ENCODE measurements at places on chromosomes 6 and 20.

DNA sequence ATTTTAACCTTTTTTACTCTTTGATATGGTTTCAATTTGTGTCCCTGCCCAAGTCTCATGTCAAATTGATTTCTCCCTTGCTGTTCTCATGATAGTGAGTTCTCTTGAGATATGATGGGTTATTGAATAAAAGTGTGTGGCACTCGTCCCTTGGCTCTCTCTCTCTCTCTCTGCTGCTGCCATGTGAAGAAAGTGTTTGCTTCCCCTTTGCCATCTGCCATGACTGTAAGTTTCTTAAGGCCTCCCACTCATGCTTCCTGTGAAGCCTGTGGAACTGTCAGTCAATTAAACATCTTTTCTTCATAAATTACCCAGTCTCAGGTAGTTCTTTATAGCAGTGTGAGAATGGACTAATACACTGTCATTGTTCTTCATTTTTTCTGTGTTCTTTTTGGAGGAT is 48.5 kb downstream of the LIN28B start:
- DNase-seq: no peak

GRCh38 chr20:5524896-5525295 is 208.1 kb upstream of the PROKR2 start:
- DNase-seq: no peak

GRCh38 chr6:167548451-167548850 is 223.6 kb downstream of the TTLL2 start:
- no peak for DNase-seq

DNA sequence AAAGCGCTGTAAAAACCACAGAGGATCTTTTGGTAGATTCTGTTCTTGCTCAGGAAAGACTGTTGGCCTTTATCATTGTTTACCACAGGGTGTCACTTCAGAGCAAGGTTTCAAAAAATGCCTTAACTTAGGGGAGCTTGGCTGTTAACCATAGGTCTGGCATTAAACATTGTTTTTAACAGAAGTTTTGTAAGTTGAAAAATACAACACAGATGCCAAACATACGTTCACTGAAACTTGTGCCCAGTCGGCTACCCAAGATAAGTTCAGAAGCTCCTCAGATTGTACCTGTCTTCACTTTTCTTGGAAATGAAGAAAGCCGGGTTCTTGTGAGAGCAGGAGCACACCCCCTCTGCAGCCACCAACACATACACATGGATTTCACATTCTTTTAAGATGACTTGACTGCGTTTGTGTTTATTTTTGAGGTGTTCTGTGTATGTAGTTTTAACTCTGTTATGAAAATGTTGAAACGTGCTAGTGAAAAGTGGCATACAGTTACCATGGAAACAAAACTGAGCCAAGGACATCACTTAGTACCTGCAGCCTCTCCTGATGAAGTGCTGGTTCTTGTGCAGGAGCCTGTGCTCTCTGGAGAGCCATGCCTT is 64.9 kb downstream of the SYCP2L start:
- peak; percentile 9 for DNase-seq

DNA sequence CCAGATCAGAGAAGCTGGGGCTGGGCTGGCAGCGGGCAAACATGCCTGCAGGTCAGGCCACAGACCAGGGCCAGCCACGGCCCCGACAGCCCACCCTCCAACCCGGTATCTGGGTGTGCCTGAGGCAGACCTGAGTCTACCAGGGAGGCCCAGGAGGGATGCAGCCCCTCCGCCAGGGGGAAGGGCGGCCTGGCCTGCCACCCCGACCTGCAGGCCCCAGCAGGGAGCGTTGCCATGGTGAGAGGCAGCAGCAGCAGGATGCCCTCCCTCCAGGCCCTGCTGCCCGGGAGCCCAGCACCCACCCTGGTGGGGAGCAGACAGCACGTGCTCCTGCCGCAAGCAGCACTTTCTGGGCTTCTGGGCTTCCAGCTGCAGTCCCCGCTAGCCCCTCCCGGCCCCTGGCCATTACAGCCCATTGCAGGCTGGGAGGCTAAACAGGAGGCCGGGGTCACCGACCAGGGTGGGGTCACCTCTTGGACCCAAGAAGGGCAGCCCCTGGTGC is 3.8 kb upstream of the EEF1A2 start:
- no peak for DNase-seq

DNA sequence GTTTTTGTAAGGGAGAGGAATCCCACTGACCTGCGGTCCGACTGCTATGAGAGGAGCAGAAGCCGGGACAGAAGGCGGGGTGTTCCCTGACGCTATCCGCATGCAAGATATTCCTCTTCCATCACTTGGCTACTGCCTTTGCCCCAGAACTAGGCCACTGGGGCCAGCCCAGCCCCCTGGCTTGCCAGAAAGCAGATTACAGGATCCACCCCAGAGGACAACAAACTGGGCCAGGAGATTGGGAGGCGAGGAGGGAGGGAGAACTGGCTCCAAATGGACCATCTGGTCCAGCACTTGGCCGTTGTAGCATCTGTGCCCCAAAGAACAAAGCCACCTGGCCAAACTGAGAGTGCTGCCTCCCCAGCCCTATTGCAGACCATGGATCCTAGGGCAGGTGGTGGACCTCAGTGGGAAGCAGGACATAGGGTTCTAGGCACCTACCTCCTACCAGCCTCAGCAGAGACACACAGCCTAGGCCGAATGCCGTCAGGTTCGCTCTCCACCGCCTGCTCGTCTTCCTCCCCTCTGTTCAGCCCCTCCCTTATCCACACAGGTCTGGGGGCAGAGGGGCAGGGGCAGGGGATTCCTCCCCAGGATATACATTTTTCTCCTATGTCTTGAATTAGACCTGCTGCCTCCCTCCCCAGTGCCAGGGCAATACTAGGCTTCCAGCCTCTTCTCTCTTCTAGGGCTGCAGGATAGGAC is 4.0 kb downstream of the MDGA1 start:
- no peak for DNase-seq

GRCh38 chr6:123027408-123027807 is 31.4 kb downstream of the CLVS2 start:
- no peak for DNase-seq

GRCh38 chr20:5806457-5807263 is 56.5 kb downstream of the SHLD1 start:
- DNase-seq: no peak

- no peak for DNase-seq
These were observed 209.8 kb upstream of the PDE10A start for GRCh38 chr6:165872811-165873210.

GRCh38 chr6:169839029-169839481 is 87.6 kb downstream of the ERMARD start:
- no peak for DNase-seq

DNA sequence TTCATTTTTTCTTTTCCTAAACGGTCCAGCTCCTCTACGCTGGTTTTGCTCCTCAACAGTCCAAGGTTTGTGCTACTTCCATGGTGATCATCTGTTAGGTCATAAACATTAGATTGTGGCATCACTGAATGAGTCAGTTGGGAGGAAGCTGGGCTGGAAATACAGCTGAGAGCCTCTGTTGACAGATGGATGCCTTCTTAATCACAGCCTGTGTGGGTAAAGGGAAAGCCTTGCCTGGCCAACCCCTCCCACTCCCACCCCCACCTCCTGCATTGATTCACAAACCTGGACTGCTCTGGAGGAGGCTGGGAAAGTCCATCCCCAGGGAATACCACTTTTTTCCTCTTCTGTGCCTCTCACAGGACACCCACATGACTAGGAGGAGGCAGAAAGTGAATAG is 180.6 kb upstream of the CCN2 start:
- DNase-seq: no peak

DNA sequence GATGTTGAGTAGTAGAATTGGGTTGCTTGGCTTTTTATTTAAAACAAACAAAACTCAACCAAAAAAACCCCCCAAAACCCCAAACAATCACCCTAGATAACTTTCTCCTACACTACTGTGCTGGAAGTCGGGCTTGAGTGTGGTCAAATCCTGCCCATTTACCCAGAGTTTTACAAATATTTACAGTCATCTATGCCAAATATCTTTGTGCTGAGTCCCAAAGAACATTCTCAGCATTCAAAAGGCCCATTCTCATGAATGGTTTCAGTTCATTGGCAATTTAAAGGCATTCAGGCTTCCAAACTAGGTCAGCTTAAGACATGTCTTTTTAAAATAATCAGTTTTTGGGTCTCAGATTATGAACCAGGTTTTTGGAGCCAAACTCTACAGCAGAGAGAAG is 1.8 kb downstream of the RNF144B start:
- DNase-seq: no peak

- no peak for DNase-seq
These were observed 29.7 kb downstream of the MYO6 start for GRCh38 chr6:75778757-75779156.

- DNase-seq: peak; percentile 23
These were observed 133.9 kb downstream of the ZDHHC14 start for GRCh38 chr6:157514659-157515496.

DNA sequence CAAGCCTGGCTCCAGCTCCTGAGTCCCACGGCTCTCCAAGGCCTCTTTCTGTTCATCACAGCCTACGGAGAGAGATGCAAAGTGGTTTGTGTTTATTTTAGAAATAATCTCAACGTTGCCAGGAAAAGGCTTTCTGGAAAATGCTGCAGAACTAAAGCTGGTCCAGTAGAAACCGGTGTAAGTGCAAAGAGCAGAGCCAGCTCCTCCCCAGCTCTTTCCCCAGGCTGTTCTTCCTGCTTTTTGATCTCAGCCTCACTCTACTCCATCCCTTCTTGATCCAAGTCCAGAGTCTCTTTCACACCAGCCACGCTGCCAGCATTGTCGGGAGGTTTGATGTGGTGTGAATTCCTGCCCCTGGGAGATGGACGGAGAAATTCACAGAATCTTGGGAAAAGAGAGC is 69.8 kb downstream of the TMEM170B start:
- no peak for DNase-seq

DNA sequence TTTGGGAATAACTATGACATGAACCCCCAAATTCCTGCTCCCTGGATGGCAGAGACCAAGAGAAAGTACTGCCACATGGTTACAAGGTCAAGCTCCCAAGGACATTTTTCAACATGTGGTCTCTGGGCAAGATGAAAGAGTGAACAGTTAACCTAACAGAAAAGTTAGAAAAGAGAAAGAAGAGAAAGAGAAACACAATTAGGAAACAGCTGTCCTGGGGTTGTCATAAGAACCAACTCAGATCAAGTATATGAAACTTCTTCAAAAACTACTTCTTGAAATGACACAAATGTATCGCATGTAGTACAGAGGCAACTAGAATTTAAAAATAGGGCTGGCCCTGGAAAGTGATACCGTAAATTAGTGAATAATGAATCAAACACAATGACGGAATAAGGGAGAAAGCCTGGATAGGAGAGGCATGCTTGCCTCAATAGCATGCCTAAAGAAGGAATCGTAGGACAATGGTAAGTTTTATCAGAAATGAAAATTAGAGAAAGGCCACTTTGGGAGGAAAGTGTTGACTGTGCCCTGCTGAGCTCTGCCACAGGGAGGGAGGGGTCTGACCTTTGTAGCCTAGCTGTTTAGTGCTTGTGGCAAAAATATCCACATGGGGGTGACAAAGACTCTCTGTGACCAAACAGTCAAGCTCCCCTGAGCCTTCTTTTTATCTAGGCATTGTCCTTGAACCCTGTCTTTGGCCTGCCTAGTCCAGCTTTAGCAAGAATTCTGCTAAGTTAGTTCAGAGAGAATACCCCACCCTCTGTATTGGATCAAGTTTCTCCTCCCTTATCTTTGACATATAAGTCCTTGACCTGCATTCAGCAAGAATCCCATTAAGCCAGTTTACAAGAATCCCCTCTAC is 4.3 kb upstream of the DCBLD1 start:
- peak; percentile 35 for DNase-seq

GRCh38 chr6:105849746-105850145 is 236.4 kb upstream of the PRDM1 start:
- no peak for DNase-seq

DNA sequence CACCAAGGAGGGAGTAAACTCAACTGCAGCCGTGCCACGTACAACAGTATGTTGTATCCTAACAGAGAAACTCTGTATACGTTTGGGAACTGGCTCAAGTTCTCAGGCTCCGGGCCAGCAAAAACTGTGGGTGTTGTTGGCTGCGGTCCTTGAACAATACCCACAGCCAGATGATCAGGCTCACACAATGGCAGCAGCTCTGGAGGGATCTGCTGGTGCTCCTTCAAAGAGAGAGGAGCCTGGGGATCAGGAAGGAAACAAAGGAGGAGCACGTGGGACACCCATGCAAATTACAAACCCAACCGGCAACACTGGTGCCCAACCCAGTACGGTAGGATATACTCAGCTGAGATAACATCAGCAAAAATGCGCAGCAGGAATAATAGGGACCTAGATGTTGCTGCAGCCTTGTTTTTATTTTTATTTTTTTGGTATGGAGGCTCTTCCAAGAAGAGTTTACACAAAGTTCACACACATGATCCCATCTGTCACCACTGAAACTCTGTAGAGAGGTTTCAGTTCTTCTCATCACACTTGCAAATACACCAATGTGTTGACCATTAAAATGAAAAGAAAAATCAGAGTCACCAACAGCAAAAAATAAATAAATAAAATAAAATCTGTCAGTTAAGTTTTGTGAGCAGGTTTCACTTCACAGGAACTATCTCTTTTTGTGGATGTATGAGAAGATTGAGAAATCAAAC is 41.2 kb upstream of the PDE10A start:
- DNase-seq: no peak

- no peak for DNase-seq
These were observed 186.3 kb downstream of the EDN1 start for GRCh38 chr6:12476484-12476883.

DNA sequence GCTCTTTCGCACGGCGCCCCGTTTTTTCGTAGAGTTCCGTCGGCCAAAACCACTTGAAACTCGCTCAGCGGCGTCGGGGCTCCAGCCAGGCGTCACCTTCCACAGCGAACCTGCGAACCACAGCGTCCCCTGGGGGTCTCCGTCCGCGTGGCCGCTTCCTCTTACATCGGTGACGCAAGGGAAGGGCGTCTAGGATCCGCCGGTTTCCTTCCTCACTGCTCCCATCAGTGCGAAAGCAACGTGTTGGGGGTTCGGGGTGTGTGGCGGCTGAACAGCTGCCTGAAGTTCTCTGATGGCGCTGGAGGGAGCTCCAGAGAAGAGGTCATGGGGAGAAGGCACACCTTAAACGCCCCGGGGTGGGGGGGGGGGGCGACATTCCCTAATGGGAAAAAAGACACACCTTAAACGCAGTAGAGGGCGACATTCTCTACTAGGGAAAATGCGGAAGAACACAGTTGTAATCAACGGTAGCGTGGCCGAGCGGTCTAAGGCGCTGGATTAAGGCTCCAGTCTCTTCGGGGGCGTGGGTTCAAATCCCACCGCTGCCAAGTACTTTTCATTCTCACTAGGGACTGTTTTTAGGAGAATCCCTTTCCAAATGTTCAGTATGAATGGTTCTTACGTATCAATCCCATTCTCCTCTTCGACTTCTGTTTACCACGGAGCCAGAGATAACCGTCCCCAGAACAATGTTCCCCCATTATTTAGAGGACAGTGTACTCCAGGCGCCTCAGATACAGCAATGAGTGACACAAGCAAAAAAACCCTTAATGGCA is 16.4 kb downstream of the ZNF311 start:
- peak; percentile 82 for DNase-seq

DNA sequence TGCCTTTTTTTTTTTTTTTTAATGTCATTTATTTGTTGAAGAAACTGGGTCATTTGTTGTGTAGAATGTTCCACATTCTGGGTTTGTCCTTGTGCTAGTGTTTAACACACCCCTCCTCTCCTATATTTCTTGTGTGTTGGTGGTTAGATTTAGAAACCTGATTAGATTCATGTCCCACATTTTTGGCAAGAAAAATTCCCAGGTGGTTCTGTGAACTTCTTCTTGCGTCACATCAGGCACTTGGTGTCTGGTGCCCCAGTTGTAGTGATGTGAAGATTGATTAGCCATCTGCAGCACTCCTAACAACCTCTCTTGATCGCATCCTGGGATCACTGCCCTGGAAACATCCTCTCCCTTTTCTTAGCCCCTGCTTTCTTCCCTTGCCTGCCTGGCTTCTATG is 7.8 kb downstream of the PIGT start:
- no peak for DNase-seq

- DNase-seq: no peak
These were observed 27.1 kb upstream of the TOP1 start for GRCh38 chr20:41001497-41001896.
